ENCODE measurements at places on chromosomes 5 and 9.

DNA sequence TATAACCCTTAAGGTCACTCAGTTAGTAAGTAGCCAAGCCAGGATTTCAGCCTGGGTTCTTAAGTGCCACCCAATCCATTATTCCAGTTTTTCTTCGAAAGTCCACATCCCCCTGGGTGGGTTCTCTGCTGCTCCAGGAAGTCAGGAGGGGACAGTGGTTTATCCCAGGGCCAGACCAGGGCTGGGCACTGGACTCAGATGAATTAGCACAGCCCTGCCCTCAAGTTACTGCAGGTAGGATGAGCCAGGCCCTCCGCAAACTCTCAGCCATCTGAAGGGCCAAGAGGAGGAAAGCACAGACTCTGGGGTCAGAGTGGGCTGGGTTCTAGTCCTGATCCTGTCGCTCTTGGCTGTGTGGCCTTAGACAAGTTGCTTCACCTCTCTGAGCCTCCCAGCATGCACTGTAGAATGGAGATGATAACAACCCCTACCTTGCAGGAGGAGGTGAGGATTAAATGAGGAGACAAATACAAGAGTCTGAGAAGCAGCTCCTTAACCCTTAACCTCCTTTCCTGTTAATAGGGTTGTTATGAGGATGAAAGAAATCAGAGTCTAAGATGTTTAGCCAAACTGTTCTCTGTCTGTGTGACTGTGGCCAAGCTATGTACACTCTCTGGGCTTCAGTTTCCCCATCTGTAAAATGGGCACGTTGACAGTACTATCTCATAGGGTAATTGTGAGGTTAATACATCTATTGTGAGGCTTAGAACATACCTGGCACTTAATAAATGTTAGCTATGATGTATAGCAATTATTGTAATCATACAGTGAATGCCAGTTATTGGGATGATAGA is 6.8 kb upstream of the NEURL1B start:
- DNase-seq: no peak

- no peak for DNase-seq
Measured at GRCh38 chr5:108720391-108720790, 27.3 kb upstream of the FER start.

DNA sequence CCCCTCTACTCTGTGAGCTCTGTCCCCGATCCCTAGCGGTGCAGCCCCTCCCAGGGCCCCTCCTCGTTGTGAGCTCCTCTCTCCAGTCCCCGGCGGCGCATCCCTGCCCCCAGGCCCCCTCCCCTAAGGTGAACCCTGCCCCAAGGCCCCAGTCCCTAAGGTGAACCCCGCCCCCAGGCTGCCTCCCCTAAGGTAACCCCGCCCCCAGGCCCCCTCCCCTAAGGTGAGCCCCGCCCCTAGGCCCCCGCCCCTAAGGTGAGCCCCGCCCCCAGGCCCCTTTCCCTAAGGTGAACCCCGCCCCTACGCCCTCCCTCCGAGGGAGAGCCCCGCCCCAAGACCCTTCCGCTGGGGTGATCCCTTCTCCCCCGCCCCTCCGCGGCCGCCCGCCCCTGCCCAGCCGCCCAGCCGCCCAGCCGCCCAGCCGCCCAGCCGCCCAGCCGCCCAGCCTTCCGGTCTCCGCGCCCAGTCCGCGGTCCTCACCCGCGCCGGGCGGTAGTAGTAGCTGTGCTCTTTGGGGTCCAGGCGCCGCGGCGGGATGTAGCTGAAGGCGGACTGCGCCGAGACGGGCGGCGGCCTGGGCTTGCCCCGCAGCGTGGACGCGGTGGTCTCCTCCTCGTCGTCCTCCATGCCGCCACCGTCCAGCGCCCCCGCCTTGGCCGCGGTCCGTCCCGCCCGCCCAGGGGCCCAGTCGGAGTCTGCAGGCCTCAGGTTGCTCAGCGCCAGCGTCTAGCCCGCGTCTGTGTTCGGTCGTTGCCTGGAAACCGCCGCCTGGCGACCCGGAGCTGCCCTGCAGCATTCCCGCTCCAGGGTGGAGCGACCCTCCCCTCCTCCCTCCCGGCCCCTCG is at the start of gene CFAP90:
Gene CFAP90 (minus strand): TSS at position 739 of the 845 bp plus-strand sequence. CDS start 112 bp downstream, at position 627.
- DNase-seq: peak; percentile 88

DNA sequence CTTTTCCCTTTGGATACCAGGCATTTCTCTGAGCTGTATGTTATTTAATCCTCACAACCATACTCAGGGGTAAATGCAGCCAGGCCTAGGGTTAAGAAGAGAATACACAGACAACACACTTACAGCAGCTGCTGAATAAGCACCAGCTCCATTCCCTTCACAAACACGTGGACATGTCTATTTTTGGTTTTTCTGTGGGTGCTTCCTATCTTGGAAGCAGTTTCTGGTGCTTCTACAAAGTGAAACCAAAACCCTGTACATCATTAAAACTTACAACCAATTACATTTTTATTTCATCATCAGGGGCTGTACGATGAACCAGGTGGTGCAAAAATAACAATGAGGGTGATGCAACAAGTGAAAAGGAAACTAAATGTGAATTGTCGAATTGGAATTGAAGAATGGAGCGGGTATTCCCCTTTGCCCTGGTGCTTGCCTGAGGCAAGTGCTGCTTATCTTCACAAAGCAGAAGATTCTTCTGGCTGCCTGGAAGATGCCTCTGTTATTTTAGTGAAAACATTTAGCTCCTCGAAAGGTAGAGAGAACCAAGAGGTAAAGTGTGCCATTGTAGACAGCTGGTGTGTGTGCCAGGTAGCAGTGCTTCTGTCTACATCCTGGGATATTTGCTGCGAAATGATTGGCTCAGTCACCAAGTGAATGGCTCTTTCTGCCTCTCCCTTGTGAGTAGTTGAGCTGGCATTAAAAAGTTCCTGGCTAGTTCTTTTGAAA is 18.6 kb upstream of the IFNB1 start:
- peak; percentile 32 for DNase-seq

- DNase-seq: no peak
Measured at GRCh38 chr5:71528206-71528605, 58.9 kb upstream of the MCCC2 start.

DNA sequence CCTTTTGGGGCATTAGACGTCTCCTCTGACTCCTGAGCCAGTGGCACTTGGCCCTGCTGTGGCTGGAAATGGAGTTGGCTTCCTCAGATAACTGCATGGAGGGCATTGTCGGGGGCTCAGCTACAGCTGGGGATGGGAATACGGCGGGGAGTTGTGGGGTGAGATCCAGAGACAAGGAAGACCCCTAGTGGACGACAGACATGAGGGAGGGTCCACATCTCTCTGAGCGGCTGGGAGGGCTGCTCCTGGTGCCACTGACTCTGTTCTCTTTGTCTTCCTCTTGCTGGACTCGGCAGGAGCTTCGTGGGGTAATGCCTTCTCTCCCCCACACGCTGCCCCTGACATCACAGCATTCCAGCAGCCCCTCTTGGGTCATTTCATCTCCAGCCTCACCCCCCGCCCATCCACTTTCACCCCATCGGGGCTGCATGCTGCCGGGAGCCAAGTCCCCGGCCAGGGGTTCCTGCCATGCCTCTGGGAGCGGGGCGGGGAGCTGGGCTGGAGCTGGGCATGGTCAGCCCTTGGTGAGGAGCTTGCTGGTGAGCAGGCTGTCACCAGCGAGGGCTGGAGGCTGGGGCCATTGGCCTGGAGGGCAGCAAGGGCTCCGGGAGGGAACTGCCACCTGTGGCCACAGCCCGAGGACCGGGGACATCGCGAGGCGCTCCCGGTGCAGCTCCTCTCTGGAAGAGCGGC is 172.3 kb downstream of the CACNA1B start:
- DNase-seq: no peak

DNA sequence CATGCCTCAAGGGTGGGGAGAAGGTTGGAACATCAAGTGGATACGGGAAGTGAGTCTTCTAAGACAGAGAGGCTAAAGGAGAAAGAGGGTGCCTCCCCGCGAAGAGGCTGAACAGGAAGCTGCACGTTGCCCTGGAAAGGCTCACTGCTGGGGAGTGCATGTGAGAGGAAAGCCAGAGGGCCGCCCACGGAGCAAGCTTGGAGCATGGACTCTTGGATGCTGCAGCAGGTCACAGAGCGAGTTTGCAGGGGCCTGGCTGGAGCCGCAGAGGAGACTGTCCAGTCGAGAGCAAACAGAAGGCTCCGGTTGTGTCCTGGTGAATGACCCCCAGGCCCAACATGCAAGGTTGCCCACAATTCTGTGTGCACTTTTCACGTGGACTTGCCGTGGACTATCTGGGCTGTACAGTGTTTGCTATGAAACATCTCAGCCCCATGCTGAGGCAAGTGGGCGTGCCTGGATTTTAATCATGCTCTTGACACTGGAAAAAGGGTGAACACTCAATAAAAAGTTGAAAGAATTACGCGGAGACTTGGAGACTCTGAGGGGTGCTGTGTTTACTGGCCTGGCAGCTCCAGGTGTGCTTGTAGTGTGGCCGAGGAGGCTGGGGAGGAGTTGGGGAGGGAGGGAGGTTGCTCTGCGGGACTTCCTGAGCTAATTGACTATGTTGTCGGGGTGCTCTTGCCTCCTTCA is 54.5 kb upstream of the GARNL3 start:
- no peak for DNase-seq

DNA sequence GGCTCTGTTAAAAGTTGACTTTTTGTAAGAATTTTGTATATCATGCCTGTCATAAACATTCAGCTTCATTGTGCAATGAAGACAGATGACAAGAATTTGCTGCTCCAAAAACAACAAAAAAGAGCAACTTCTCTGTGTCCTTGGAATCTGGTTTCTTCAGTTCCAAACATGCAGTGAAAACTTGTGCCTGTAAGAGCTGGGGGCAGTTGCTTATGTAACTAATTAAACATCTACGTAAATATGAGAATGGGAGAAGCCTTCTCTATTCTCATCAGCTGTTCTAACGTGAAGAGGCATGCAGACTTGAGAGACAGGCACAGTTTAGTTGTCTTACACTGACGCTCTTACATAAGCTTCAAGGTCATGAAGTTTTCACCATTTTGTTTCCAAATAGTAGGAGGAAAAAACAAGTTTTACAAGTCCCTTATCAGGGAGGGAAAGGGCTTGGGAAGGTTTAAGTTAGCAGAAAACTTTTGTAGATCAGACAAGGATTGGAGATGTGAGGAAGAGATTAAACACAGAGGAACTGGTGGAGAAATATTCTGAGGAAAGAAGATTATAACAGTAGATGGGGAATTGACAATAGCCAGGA is 170.4 kb downstream of the RFK start:
- peak; percentile 42 for DNase-seq

- no peak for DNase-seq
Measured at GRCh38 chr5:113757508-113757907, 244.0 kb downstream of the YTHDC2 start.

GRCh38 chr5:91030521-91031401 is 352.4 kb downstream of the ARRDC3 start:
- no peak for DNase-seq

GRCh38 chr9:116686693-116687073 is 422 bp upstream of the TRIM32 start:
- DNase-seq: no peak

GRCh38 chr9:3292311-3292710 is 233.5 kb downstream of the RFX3 start:
- no peak for DNase-seq

DNA sequence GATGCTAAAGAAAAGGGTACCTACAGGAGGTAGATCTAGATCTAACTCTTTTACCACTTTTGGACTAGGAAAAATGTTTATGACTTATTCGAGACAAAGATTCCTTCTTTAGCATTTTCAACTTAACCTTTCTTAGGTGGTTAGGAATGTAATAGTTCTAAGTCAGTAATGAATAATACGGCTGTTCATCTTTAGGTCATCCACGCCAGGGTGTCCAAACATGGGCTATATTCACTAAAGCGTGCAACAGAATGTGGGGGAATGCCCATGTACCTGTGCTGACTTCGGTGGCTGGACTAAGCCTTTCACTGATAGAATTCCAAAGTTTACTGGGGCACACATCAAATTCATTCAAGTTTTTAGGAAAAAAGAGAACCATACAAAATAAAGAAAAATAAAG is 164.7 kb downstream of the TSSK1B start:
- no peak for DNase-seq

DNA sequence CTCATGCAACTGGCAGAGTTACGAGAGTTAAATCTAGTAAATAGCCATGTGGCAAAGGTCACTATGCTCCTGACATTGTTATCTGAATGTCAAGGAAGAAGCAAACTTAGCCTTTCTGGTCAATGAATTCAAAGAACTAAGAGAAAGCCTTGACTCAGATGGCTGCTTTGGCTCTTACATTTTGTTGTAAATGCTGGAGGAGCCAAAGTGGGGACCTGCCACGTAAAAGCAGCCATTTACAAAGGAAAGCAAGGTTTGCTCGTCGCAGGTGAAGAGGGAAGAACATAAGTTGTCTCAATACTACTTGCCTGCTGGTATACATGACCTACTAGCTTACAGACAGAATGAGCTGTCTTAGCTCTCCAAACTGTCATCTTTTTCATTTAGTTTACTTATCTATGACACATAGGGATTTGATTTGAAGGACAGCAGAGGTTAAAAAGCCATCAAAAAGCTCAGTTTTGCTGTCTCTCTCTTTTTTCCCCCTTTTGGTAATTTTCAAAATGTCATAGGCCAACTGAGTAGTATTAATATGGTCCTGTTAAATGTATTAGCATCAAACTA is 1052.8 kb upstream of the DMAC1 start:
- DNase-seq: no peak

- DNase-seq: peak; percentile 73
Measured at GRCh38 chr9:136847826-136848392, 1.3 kb upstream of the PHPT1 start.

GRCh38 chr5:102865171-102865509 is 110.0 kb downstream of the PAM start:
- DNase-seq: peak; percentile 53

DNA sequence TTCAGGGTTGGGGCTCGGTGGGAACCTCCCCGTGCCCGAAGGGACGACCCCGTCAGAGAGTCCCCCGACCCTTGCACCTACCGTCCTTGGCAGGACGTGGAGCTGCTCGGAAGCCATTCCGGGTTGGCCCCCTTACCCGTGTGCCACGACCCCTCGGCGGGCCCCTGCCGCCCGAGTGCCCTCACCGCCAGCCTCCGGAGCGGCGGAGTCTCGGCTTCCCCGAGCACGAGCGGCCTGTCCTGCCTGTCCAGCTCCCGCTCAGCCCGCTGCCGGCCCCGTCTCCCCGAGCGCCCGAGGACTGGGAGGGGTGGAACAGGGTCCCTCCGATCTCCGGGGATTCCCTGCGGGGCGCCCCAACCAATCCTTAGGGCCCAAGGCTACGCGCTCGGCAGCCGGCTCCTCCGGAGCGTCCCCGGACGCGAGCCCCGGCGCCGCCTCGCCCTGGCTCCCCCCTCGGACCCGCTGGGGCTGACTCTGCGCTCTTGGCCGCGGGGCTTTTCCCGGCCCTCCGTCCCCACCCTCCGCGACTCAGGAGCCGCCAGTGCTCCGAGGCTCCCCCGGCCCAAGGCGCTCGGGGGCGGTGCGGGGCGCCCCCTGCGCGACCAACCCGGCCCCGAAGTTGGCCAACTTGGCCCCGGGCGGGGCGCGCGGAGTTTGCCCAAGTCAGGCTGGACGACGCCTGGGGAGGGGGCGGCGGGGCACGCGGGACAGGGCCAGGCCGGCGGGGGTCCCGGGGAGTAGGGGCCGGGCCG is 654 bp downstream of the ADAMTS2 start:
- peak; percentile 27 for DNase-seq

GRCh38 chr9:105447386-105447813 is 434 bp upstream of the FSD1L start:
- no peak for DNase-seq

GRCh38 chr5:172905346-172906140 is 53.7 kb upstream of the RPL26L1 start:
- DNase-seq: no peak

Measured in lung (tissue), 17 donors.